ENCODE measurements at places on chromosomes 12 and 14.

- DNase-seq, result no peak
These were observed 197.3 kb upstream of the DDHD1 start for GRCh38 chr14:53350429-53350828.

DNA sequence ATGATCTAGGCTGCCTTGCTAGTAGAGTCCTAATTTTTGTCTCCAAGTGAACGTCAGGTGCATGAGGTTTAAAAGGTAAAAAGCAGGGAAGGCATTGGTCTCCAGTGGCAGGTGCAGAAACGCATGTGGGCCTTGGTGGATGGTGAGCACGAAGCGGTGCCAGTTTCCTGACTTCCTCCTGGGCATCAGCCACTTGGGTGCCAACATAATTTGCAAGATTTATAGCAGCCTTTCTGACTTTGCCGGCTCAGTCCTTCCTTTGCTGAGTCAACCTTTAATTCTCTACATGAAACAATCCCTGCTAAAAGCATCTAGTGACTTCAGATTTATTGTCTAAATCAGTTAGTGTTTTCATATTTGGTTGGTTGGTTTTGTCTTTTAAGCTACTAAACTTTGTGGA lies 355.7 kb upstream of the TMEM132C start:
- DNase-seq, result no peak

- DNase-seq, result no peak
These were observed 7.9 kb upstream of the ASIC1 start for GRCh38 chr12:50049254-50050118.

DNA sequence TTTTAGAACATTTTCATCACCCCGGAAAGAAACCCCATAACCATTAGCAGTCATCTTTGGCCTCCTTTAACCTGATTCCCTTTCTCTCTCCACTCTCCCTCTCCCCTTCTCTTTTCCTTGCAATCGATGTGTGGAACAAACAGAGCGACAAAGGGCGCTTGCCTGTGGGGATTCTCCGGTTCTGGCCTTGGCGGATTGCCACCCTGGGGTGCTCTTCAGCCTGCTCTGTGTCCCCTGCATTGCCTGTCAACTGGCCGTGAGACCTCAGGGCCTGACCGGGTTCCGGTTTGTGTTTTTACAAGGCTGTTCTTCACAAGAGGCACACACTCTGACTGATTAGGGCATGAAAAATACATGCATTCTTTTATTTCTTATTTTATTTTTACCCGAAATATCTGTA lies 27.8 kb downstream of the LRTM2 start:
- no peak for DNase-seq

DNA sequence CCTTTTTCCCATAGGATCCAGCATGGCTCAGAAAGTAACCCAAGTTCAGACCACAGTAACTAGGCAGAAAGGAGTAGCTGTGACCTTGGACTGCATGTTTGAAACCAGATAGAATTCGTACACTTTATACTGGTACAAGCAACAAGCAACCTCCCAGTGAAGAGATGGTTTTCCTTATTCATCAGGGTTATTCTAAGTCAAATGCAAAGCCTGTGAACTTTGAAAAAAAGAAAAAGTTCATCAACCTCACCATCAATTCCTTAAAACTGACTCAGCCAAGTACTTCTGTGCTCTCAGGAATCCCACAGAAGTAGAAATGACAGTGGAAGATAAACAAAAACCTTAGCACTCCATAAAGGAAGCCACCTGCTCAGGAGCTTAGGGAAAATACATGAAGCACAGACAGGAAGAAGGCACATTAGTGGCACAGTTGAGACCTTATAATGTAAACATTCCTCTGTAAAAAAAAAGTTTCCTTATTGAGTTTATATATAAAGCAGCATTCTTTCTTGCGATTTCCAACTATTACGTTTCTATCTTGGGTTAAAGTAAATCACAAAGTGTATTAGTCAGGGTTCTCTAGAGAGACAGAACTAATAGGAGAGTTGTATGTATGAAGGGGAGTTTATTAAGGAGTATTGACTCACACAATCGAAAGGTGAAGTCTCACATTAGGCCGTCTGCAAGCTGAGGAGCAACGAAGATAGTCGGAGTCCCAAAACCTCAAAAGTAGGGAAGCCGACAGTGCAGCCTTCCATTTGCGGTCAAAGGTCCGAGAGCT lies 398.4 kb downstream of the DAD1 start:
- no peak for DNase-seq

Data from stimulated activated CD8-positive, alpha-beta memory T cell treated with anti-CD3 and anti-CD28 coated beads, Interleukin-4, amount 100 ng/mL, for 1 hour (primary cell).